Activated CD8-positive, alpha-beta T cell treated with anti-CD3 and anti-CD28 coated beads, Interleukin-2, amount 10 ng/mL, durations not matched to agents 7 days and 5 days (primary cell): ENCODE measurements at places on chromosomes 7 and 10. TPM values are rescaled to one million over a fixed set of nuclear protein-coding genes. Genes with fewer than 3 reads are reported as not detected.

LBX1 gene
- total RNA-seq: not detected

PNLIP gene
- not detected for total RNA-seq

FOXP2 gene
- not detected for total RNA-seq

TBC1D12 gene
- total RNA-seq: not detected

MACC1 gene
- total RNA-seq: 0.39 TPM

TMEM236 gene
- total RNA-seq: not detected

SDK1 gene
- 0.05 TPM for total RNA-seq

CHN2 gene
- total RNA-seq: 8.7 TPM

RBM20 gene
- total RNA-seq: not detected

CALML5 gene
- total RNA-seq: not detected

PVRIG gene
- total RNA-seq: 61.6 TPM
